ENCODE measurements at places on chromosomes 6 and 20.

GRCh38 chr6:30685157-30686008, 1.1 kb downstream of the PPP1R18 start:
- DNase-seq = no peak

DNA sequence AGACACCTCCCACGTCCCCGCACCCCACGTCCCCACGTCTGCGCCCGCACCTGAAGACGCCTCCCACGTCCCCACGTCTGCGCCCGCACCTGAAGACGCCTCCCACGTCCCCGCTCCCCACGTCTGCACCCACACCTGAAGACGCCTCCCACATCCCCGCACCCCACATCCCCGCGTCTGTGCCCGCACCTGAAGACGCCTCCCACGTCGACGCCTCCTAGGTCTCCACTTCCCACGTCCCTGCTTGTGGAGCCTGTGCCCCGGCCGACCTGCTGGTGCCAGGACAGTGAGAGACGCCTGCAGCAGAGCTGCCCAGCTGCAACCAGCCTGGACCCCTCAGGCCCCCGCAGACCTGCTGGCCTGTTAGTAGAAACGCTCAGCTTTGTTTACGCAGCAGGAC, 22.6 kb downstream of the ANKRD60 start:
- no peak for DNase-seq

DNA sequence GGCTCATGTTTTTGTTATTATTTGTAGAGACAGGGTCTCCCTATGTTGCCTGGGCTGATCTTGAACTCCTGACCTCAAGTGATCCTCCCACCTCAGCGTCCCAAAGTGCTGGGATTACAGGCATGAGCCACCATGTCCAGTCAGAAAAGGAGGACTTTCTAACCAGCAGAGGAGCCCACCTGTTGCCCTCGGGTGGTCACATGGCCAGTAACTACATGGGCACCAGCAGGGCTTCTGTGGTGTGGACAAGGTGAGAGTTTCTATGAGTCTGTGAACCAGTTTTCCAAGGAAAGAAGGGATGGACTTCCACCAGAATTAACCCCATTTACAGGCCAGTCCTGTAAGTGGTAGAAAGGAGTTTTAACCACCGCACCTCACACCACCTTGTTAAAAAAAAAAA, 125.4 kb downstream of the RIN2 start:
- DNase-seq = no peak

DNA sequence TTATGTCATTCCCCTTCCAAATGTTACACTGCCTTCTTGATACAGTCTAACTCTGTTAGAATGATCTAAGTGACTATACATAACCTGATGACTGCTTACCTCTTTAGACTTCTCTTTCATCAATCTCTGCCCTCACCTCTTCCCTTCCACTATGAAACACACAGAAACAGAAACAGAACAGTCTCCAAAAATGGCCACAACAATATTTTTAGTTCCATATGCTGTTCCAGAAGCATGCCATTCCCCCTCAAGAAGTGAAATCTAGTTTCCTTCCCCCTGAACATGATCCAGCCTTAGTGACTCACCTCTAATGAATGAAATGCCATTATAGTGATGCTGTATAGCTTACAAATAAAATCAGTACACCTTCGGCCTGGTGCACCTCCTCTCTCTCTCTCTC, 229.3 kb upstream of the TENT5A start:
- DNase-seq = peak; percentile 77

- DNase-seq = no peak
Measured at GRCh38 chr6:156780962-156781853, 4.0 kb downstream of the ARID1B start.

- peak; percentile 34 for DNase-seq
Measured at GRCh38 chr20:5557123-5557522, 193.1 kb upstream of the SHLD1 start.

- no peak for DNase-seq
Measured at GRCh38 chr6:168164462-168165061, 85.5 kb upstream of the FRMD1 start.
